ENCODE measurements at places on chromosomes 1 and 21. TPM values are rescaled to one million over a fixed set of nuclear protein-coding genes. Genes with fewer than 3 reads are reported as not detected.
A peak's percentile ranks its signal among the peaks of the same experiment; 100 is the strongest.

GRCh38 chr1:235161685-235162327 lies 756 bp upstream of the RBM34 start:
- DNase-seq: no peak

DNA sequence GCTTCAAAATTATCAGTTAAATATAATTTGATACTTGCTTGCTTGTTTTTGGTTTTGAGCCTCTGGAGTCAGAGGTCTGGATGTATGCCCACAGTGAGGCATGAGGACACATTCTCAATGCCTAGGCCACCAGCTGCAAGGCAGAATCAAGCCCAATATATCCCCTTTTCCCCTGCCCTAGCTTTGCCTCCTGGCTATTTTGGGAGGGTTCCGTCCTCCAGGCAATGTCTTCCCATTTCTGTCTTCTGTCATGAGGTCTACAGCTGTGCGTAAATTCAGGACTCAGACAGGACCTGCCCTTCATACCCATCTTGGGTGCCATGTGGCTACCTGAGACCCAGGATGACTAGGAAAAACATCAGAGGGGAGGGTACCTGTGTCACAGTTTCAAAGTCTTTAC lies 19.2 kb downstream of the NRDC start:
- DNase-seq: no peak

The DYNLT5 gene
- not detected for total RNA-seq

- peak; percentile 96 for DNase-seq
Measured at GRCh38 chr1:234957330-234958065, 171.1 kb downstream of the TOMM20 start.

- peak; percentile 98 for DNase-seq
Measured at GRCh38 chr1:184792450-184792969, 37.9 kb upstream of the EDEM3 start.

- DNase-seq: peak; percentile 85
Measured at GRCh38 chr1:117758444-117759316, 152.8 kb downstream of the TENT5C start.

The S100A4 gene
- total RNA-seq: 438 TPM

The HUNK gene
- 0.20 TPM for total RNA-seq

DNA sequence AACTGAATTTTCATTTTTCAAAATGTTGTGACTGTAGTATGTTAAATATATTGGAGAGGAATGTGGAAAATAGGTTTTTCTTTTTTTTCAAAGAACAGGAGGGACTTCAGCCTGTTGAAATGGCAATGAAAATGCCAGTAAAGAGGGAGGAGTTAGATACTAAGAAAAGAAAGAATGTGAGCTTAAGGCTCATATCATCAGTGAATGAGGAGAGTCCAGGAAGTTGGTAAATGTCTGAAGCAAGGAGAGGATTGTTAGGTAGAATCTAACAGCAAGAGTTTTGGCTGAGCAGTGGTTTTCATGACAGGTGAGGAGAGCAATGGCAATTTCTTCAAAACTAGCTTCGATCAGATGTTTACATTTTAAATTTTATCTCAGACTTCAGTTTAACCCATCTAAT lies 43.0 kb downstream of the PLA2G4A start:
- no peak for DNase-seq

All from MG63 (cell line).